ENCODE measurements at places on chromosomes 6 and 20. TPM values are rescaled to one million over a fixed set of nuclear protein-coding genes. Genes with fewer than 3 reads are reported as not detected.

PTPRT gene
- total RNA-seq = not detected

MAP1LC3A gene
- total RNA-seq = 6.2 TPM

PRRT1 gene
- total RNA-seq = not detected

CGAS gene
- total RNA-seq = 5.6 TPM

ITCH gene
- total RNA-seq = 117 TPM

CAP2 gene
- 2.7 TPM for total RNA-seq

SLC17A4 gene
- total RNA-seq = not detected

RPL10A gene
- total RNA-seq = 1,863 TPM

GTSF1L gene
- not detected for total RNA-seq

ZNF512B gene
- total RNA-seq = 6.2 TPM

TCF21 gene
- total RNA-seq = not detected

HLA-DMA gene
- 2.4 TPM for total RNA-seq

LST1 gene
- total RNA-seq = not detected

KIAA0408 gene
- total RNA-seq = not detected

PRR18 gene
- total RNA-seq = under 0.01 TPM

PACSIN1 gene
- total RNA-seq = not detected

LAMA2 gene
- 0.68 TPM for total RNA-seq

FAM83B gene
- 98.1 TPM for total RNA-seq

TULP1 gene
- not detected for total RNA-seq

HNF4A gene
- not detected for total RNA-seq

OARD1 gene
- 16.4 TPM for total RNA-seq

IRF4 gene
- under 0.01 TPM for total RNA-seq

MYLK2 gene
- not detected for total RNA-seq

PI3 gene
- total RNA-seq = 217 TPM

GSTA3 gene
- total RNA-seq = not detected

SCGN gene
- total RNA-seq = not detected

SNAP91 gene
- total RNA-seq = 0.07 TPM

NKAIN4 gene
- 2.7 TPM for total RNA-seq

LINC00237 gene
- total RNA-seq = not detected

GCLC gene
- 152 TPM for total RNA-seq

BANF2 gene
- total RNA-seq = not detected

KCNQ5 gene
- 3.0 TPM for total RNA-seq

CALHM5 gene
- under 0.01 TPM for total RNA-seq

CTSZ gene
- total RNA-seq = 119 TPM

ADGRB3 gene
- total RNA-seq = not detected

SMPDL3A gene
- total RNA-seq = 6.0 TPM

BMP7 gene
- total RNA-seq = not detected

EPPIN gene
- total RNA-seq = not detected

TAGAP gene
- 0.34 TPM for total RNA-seq
